ENCODE measurements at places on chromosomes 7 and 10.

DNA sequence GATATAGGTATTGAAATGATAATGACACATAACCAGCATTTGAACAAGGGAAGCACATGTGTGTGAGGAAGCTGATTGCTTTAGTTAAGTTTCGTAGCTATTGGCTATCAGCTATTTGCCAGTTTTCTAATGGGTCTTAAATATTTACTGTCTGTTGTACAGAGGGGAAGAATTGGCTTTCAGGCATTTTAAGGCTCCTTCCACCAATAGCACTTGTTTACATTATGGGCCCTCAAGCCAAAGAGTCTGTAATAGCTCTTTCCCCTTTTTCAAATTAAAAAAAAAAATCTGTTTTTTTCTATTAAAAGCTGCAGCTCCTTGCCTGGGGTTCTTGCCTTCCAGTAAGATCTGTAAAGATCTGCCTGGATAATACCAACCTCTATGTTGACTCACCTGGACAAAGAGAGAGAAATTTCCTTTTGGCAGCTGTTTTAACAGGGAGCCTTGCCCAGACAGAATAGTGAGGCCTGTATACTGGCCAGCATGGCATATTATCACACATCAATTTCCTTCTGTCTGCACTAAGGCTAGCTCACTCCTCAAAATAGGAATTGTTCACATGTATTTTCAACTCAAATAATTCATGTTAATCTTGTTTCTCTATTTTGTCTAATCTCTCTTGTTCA lies 104.7 kb upstream of the LRGUK start:
- no peak for DNase-seq

- no peak for DNase-seq
Measured at GRCh38 chr10:124656113-124656490, 88.1 kb downstream of the FAM53B start.

GRCh38 chr7:150388709-150389531 lies 9.8 kb downstream of the ZNF775 start:
- DNase-seq: peak; percentile 52

DNA sequence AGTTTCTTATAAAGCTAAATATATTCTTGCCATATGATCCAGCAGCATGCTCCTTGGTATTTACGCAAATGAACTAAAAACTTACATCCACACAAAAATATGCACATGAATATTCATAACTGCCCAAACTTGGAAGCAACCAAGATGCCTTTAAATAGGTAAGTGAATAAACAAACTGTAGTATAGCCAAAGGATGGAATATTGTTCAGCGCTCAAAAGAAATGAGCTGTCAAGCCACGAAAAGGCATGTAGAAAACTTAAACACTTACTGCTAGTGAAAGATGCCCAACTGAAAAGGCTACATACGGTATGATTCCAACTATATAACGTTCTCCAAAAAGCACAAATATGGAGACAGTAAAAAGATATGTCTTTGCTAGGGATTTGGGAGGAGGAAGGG lies 12.7 kb downstream of the THSD7A start:
- no peak for DNase-seq

DNA sequence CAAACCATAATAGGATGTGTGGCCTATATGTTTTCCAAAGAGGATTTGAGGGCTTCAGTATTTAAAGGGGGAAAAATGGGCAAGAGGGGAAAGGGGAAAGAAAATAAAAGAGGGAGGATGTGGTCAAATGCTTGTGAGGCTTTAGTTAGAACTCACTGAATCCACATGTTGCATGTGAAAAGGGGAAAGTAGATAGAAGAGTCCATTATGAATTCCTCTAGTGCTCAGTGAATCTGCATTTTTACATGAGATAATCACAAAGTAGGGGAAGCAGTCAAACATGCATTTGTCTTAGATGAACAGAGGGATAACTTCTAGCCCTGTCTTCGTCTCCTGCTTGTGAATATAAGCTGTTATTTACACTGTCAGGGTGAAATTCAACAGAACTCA lies 24.6 kb upstream of the AKAP9 start:
- DNase-seq: no peak

GRCh38 chr10:60086862-60087261 lies 180.5 kb upstream of the CCDC6 start:
- no peak for DNase-seq

GRCh38 chr7:35556515-35557471 lies 138.1 kb downstream of the HERPUD2 start:
- no peak for DNase-seq

- DNase-seq: no peak
Measured at GRCh38 chr10:86077271-86077670, 289.3 kb downstream of the GRID1 start.

DNA sequence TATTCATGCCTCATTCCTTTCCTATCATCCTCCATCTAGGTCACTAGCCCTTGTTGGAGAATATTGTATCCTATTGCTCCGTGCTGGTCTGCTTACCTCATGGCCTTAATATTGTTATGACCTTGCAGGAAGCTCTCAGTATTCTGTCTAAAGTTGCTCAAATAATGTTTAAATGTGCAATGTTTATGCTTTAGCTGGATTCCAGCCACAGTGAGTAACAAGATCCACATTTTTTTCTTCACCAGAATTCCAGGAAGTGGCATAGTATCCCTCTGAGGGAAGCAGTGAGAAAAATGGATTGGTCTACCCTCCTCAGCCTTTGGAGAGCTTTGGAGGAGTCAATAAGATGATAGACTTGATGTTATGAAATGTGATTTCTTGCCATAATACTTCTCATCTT lies 402.6 kb downstream of the NRG3 start:
- no peak for DNase-seq

GRCh38 chr7:67625257-67625737 lies 628.7 kb downstream of the TYW1 start:
- peak; percentile 95 for DNase-seq

- DNase-seq: no peak
Measured at GRCh38 chr10:30383356-30383755, 34.3 kb upstream of the MTPAP start.

DNA sequence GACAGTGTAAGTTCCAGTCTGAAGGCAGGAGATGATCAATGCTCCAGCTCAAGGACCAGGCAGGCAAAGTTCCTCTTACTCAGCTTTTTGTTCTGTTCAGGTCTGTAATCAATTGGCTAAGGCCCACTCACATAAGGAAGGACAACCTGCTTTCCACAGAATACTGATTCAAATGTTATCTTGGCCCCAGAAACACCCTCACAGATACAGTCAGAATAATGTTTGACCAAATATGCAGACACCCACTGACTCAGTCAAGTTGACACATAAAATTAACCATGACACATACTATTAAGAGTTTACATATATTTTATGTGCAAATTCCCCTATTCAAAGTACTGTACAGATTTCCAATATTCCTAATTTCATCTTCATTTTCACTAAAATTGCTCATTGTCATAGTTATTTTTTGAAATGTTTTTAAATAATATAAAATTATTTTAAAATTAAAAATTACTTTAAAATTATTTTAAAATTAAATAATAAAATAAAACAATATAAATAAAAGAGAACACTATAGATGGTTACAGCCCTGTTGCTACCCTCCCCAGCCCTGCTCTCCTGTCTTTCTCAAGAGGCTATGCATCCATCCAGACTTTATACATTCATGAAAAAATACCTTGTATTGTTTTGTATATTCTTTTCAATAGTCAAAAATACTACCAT lies 59.4 kb downstream of the RAB11FIP2 start:
- DNase-seq: no peak

DNA sequence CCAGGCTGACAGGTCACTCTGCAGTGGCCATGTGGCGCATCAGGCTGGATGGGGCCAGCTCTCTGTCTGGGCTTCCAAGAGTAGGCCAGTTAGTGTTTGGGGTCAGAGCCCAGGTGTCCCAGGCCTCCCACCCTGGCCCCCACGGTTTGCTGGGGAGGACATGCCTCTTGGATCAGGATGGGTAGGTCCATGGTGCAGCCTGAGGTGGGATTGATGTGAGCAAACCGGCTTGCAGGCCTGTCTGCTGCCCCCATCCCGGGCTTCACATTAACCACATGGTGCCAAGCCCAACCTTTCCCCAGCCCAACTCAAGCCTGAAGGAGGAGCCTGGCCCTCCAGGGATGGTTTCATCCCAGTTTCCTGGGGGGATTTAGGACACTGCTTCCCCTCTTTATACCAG lies 39.2 kb downstream of the LDB3 start:
- DNase-seq: no peak

GRCh38 chr10:36773652-36774051 lies 351.7 kb upstream of the ANKRD30A start:
- no peak for DNase-seq

GRCh38 chr7:71563276-71563675 lies 431.3 kb downstream of the GALNT17 start:
- DNase-seq: no peak

All from neural progenitor cell (in vitro differentiated cells).